ENCODE measurements at places on chromosomes 4 and X. TPM values are rescaled to one million over a fixed set of nuclear protein-coding genes. Genes with fewer than 3 reads are reported as not detected.
A peak's percentile ranks its signal among the peaks of the same experiment; 100 is the strongest.

The NPY5R gene
- total RNA-seq: not detected

The PHOX2B gene
- not detected for total RNA-seq

The SPANXC gene
- total RNA-seq: not detected

The C1QTNF7 gene
- total RNA-seq: 73.2 TPM

The GUCY1B1 gene
- 39.7 TPM for total RNA-seq

GRCh38 chrX:112832481-112833095 is 8.0 kb downstream of the AMOT start:
- no peaks in the 10 kb centered on the region for H3K27me3 ChIP-seq
- H3K4me1 ChIP-seq: peaks cover 15% of the 10 kb centered on the region
- DNase-seq: peak; percentile 90
- H3K27ac ChIP-seq: peak overlapping the region; percentile 41
- H3K4me3 ChIP-seq: no peak overlapping the region

DNA sequence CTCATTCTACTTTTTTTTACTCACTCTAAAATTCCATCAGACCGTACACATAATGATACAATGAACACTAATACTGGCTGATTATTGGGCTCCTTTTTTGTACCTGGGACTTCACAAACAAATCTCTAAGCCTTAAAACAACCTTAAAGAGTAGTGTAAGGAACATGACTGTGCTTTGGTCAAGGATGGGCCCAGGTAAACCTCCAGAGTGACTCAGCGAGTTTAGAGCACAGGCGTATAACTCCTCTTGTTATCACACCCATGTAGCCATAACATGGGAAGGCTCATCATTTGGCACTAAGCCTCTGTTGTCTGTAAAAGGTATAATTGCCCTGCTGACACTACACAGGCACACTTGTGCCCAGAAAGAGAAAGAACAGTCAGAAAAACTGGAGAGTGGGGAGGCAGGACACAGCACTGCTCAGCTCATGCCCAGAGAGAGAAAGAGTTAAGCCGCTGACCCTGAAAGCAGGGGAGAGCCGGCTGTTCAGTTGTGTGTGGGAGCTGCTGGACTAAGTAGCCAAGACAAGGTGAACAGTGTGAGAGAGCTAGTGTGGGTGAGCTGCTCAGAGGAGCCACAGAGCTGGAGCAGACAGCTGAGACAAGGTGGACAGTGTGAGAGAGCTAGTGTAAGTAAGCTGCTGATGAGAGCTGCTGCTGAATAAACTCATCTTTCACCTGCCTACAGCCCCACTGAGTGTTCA is 319.6 kb upstream of the BMP3 start:
- H3K27ac ChIP-seq: no peak overlapping the region
- H3K27me3 ChIP-seq: no peaks in the 10 kb centered on the region
- no peak for DNase-seq
- H3K36me3 ChIP-seq: no peaks in the 10 kb centered on the region

GRCh38 chr4:111323496-111323895 is 700.6 kb upstream of the PITX2 start:
- H3K4me3 ChIP-seq: no peak overlapping the region
- no peak for DNase-seq
- no peaks in the 10 kb centered on the region for H3K36me3 ChIP-seq
- no peaks in the 10 kb centered on the region for H3K27me3 ChIP-seq

GRCh38 chrX:38232079-38232686 is 11.5 kb upstream of the SRPX start:
- no peaks in the 10 kb centered on the region for H3K27me3 ChIP-seq
- no peaks in the 10 kb centered on the region for H3K4me1 ChIP-seq
- no peak overlapping the region for H3K27ac ChIP-seq
- DNase-seq: no peak
- H3K4me3 ChIP-seq: no peak overlapping the region

DNA sequence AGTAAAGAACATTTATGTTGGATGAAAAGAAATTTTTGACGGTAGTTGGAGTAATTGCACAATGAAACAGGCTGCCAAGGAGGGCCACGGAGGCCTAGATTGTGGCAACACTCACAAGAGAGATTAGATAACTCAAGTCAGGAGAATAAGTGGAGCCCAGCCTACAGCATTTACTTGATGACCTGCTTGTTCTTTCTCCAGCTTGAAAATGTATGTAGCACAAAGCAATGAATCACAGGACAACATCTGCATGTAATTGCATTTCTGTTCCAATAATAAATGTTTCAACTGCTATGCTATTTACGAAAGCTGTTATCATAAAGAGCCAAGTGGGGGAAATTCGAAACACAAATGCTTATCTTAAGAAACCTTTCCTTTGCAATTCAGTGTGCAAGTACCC is 221.2 kb upstream of the MID1 start:
- H3K36me3 ChIP-seq: no peaks in the 10 kb centered on the region
- H3K27ac ChIP-seq: no peak overlapping the region
- peak; percentile 38 for DNase-seq
- no peaks in the 10 kb centered on the region for H3K4me1 ChIP-seq

DNA sequence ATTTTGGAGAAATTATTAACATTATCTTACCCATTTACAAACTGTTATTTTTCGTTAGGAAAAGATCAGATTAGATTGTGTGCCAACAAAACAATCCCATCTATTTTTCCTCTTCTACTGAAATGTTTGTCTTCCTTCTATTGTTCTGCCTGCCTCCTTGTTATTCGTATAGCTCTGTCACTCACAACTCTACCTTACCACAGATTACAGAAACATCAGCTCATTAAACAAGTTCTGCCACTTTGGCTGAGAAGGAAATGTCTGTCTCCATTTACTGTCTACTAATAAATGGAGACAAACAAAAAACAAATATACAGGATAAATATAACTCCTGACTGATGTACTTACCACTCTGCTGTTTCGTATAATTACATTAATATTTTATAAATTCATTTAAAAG is 211.4 kb downstream of the ENOX2 start:
- H3K4me3 ChIP-seq: no peak overlapping the region
- H3K36me3 ChIP-seq: peaks cover 16% of the 10 kb centered on the region
- no peaks in the 10 kb centered on the region for H3K4me1 ChIP-seq
- H3K27ac ChIP-seq: no peak overlapping the region
- no peak for DNase-seq

GRCh38 chr4:171281359-171281758 is 531.8 kb upstream of the GALNTL6 start:
- no peak overlapping the region for H3K27ac ChIP-seq
- H3K4me1 ChIP-seq: no peaks in the 10 kb centered on the region
- H3K36me3 ChIP-seq: no peaks in the 10 kb centered on the region
- no peak overlapping the region for H3K4me3 ChIP-seq

DNA sequence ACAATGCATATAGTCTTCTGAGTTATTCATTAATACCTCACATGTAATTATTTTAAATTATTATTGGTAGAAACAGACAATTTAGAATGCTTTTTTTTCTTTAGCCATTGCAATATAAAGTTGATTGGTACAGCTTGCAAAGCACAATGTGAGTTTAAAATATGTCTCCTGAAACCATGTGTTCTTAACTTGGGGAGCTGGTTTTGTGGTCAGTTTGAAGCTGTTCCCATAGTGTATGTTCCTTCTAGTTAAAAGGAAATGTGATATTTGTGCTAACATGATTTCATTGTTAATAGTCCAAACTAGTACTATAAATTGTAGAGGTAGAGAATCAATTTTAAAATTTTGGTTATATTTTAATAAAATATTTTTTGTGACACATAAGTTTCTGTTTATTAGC is 247.2 kb downstream of the BMPR1B start:
- no peaks in the 10 kb centered on the region for H3K36me3 ChIP-seq
- H3K4me3 ChIP-seq: no peak overlapping the region
- H3K27me3 ChIP-seq: no peaks in the 10 kb centered on the region
- no peaks in the 10 kb centered on the region for H3K4me1 ChIP-seq
- no peak for DNase-seq

DNA sequence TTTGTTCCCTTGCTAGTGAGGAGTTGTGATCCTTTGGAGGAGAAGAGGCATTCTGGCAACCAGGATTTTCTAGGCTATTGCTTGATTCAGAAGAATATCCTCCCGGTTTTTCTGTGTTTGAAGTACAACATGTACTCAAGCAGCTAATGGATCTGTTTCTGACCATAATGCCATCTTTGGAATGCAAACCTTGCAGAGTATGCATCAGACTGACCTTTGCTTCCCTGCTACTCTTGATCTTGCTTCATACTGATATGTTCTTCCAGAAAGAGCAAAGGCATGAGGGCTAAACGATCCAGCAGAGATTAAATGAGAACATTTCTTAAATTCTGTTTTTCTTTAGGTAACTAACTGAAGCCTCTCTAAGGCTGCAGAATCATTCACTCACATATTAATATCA is 265.4 kb upstream of the SLC7A11 start:
- no peaks in the 10 kb centered on the region for H3K27me3 ChIP-seq
- no peaks in the 10 kb centered on the region for H3K4me1 ChIP-seq
- no peak overlapping the region for H3K4me3 ChIP-seq
- no peak for DNase-seq

- H3K27me3 ChIP-seq: no peaks in the 10 kb centered on the region
- H3K27ac ChIP-seq: no peak overlapping the region
- no peak overlapping the region for H3K4me3 ChIP-seq
- peak; percentile 56 for DNase-seq
Observed at GRCh38 chrX:39729981-39730661, 367.6 kb downstream of the BCOR start.

DNA sequence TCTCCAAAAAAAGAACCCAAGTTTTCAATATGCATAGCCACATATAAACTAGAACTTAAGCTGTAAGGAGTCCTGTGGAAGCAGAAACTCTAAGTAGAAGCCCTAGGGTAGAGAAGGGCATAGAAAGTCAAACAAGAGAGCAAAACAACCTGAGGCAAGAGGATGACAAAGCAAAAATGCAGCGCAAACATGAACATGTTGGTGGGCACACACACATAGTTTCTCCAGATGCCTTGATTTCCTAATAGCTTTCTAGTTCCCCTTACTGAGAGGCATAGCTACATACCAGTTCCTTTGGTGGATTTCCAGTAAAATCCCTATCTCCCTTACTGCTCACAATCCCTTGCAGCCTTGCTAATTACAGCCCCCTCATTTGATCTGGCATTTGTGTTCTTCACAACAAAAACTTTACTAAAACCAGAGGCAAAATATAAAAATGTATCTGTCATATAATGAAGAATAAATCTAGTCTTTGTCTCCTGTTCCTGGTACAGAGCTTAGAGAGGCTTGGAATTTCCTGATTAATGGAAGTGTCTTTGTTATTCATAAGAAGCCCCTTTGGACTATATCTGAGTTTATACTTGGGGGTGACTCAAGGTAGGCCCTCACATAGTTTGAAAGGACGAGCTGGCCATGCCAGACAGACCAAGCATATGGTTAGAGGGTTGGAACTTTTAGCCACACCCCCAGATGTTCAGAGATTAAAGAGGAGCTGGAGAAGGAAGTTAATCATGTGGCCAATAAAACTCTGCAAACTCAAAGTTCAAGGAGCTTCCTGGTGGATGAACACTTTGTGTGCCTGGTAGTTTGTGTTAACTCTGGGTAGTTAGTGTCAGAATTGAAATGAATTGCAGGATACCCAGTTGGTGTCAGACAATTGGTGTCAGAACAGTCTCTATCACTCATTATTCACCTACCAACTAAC is 52.7 kb upstream of the ZCCHC13 start:
- peaks cover 5% of the 10 kb centered on the region for H3K27me3 ChIP-seq
- H3K4me3 ChIP-seq: no peak overlapping the region
- H3K27ac ChIP-seq: peak overlapping the region; percentile 55
- peaks cover 5% of the 10 kb centered on the region for H3K4me1 ChIP-seq
- no peak for DNase-seq

DNA sequence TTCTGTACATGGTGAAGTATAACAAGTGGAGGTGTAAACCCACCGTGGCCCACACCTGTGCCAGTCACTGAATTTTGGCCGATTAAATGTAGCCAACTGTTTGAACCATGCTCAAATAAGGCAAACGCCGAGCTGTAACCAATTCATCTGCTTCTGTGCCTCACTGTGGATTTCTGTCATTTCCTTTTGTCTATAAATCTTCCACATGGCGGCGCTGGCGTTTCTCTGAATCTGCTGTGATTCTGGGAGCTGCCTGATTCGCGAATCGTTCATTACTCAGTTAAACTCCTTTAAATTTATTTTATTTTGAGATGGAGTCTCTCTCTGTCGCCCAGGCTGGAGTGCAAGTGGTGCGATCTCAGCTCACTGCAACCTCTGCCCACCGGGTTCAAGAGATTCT is 19.2 kb downstream of the SUPT20HL2 start:
- peaks cover 7% of the 10 kb centered on the region for H3K4me1 ChIP-seq
- peak; percentile 22 for DNase-seq
- no peak overlapping the region for H3K27ac ChIP-seq
- H3K4me3 ChIP-seq: no peak overlapping the region
- no peaks in the 10 kb centered on the region for H3K36me3 ChIP-seq

Data from stomach (tissue), 19 donors.